ENCODE measurements at places on chromosomes 4 and X.

- no peak for DNase-seq
Measured at GRCh38 chr4:38949411-38950051, 81.9 kb downstream of the FAM114A1 start.

DNA sequence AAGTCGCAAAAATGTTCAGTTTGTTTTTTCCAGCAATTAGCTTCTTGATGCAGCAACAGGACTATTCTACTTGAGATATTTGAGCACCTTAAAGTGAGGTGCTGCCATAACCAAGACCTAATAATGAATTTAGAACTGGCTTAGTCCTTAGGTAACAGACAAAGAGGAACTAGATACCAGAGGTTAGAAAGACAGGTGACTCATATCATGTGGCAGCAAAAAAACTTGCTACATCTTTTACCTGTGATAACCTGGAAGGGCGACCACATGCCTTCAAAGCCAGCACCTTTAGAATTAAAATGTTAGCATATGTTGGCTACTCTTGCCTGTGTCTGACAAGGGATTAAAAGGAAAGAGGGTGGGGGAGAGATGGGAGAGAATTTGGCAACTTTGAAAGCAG is 90.4 kb downstream of the ARHGAP6 start:
- no peak for DNase-seq

GRCh38 chr4:47053485-47053884 is 22.1 kb downstream of the GABRB1 start:
- no peak for DNase-seq

- DNase-seq, result no peak
Measured at GRCh38 chrX:97045470-97045869, 161.8 kb downstream of the RPA4 start.

- DNase-seq, result no peak
Measured at GRCh38 chr4:52204921-52205320, 153.8 kb downstream of the SPATA18 start.
